ENCODE measurements at places on chromosomes 7 and 10.

DNA sequence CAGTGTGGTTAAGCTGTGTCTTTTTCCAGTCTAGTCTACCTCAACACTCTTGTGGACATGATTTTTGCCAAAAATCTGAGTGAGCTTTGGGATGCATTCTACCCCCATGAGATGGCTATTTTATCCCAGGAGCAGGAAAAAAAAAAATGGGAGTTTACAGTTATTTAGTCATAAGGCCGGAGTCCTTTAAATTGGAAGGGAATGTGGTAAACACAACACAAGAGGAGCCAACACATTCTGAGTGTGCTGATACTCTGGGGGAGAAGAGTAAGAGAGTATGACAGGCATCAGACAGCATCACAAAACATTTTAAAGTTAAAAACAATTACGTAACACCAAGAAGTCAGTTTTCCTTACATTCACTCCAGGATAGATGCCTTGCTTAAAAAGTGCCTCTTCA is 46.1 kb downstream of the C1GALT1 start:
- DNase-seq: no peak

DNA sequence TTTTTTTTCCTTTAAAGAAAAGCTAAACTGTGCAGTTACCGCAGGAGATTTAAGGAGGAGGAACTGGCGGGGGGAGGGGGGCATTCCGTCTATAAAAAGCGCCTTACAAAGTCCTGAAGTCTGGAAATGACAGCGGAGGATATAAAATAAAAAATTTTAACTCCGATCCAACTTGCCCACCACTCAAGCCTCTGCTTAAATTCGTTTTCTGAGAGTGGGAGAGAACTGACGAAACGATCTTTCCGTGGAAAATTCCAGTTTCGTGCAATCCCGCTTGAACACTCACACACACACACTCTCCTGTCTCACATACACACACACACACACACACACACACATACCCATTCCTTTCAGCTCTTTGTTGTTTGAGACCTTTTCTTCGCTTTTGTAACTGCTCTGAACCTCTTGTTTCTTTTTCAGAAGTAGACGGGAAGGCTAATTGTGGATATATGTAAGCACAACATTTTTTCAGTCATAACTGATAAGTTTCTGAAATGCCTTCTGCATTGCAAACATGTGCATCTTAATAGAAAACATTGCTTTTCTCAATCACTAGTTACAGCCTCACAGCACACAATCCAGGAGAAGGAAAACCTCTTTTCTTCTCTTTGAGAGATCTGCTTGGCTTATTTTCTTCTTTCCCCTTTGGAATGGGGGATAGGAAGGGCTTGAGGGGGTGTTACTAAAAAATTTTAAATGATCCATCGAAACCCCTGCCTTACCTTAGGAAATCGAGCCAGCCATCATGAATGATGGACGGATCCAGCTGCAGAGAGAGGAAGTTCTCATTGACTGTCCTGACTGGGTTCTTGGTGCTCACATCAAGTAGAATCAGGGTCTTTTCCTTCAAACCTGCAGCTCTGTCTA is 628 bp downstream of the HPSE2 start:
- no peak for DNase-seq

DNA sequence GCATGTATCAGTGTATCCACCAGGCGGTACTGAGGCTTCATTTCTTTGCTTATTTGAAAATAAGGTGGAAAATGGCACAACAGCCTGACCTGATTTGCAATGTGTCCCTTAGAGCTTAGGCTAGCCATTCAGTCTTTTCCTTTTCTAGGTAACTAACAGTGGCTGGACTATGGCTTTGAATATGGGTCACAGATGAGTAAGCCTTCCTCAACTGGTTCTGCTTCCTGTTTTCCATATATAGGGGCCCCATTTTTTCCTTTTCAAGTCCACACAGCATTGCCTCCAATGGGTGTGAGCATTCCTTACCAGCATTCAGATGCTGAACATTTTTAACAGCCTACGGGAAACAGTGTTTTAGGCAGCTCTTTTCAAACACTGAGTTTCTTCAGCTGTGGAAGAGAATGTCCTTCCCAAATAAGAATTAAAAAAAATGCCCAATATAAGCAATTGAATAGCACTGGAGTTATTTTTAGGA is 3.9 kb upstream of the ITGB1 start:
- no peak for DNase-seq

GRCh38 chr7:147412109-147412508 is 1178.5 kb upstream of the C7orf33 start:
- no peak for DNase-seq

DNA sequence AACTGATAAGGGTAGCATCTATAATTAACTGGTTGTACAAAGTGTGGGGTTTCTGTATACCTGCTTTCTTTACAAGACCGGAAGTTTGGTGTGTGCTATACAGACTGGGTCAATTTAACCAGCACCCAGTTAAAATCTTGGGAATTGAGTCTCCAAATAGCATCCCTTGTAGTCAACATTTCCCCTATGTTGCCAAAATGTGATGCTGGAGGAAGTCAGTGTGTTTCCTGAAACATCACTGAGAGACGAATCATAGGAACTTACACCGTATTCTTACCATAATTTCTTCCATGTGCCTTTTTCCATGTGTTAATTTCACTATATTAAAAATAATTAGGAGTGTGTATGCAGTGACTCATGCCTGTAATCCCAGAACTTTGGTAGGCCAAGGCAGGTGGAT is 1.7 kb downstream of the AKR1C4 start:
- DNase-seq: no peak

DNA sequence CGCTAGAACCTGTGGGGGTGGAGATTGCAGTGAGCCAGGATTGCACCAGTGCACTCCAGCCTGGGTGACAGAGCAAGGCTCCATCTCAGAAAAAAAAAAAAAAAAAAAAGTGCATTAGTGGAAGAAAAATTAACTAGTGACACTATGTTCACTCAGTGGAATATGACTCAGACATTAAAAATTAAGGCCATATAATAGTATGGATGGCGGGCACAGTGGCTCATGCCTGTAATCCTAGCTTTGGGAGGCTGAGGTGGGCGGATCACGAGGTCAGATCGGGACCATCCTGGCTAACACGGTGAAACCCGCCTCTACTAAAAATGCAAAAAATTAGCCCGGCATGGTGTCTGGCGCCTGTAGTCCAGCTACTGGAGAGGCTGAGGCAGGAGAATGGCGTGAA is 3.4 kb downstream of the PHYH start:
- no peak for DNase-seq

GRCh38 chr7:98212532-98213041 is 1.3 kb downstream of the BHLHA15 start:
- DNase-seq: no peak

- no peak for DNase-seq
Measured at GRCh38 chr10:131169146-131169545, 142.4 kb downstream of the TCERG1L start.

DNA sequence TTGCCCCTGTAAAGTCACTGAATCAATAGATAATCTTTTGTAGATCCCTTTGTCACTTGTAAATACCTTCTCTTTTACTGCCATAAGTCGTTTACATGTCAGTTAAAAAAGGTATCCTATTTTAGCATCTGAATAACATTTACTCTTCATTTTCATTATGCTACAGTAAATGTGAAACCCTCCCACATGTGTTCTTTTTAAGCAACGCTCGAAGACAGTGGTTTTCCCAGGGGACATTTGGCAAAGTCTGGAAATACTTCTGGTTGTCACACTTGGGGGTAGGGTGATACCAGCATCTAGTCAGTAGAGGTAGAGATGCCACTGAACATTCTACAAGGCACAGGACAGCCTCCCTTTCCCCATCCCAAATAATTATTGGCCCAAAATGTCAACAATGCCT is 23.7 kb downstream of the ATAD1 start:
- DNase-seq: no peak
